Stimulated activated CD4-positive, alpha-beta T cell treated with anti-CD3 and anti-CD28 coated beads, Interleukin-1b, Interleukin-23, amount 100 ng/mL, for 24 hours (primary cell): ENCODE measurements at places on chromosomes 6 and 20.

GRCh38 chr6:35224720-35225119, 11.0 kb downstream of the SCUBE3 start:
- DNase-seq, result no peak

DNA sequence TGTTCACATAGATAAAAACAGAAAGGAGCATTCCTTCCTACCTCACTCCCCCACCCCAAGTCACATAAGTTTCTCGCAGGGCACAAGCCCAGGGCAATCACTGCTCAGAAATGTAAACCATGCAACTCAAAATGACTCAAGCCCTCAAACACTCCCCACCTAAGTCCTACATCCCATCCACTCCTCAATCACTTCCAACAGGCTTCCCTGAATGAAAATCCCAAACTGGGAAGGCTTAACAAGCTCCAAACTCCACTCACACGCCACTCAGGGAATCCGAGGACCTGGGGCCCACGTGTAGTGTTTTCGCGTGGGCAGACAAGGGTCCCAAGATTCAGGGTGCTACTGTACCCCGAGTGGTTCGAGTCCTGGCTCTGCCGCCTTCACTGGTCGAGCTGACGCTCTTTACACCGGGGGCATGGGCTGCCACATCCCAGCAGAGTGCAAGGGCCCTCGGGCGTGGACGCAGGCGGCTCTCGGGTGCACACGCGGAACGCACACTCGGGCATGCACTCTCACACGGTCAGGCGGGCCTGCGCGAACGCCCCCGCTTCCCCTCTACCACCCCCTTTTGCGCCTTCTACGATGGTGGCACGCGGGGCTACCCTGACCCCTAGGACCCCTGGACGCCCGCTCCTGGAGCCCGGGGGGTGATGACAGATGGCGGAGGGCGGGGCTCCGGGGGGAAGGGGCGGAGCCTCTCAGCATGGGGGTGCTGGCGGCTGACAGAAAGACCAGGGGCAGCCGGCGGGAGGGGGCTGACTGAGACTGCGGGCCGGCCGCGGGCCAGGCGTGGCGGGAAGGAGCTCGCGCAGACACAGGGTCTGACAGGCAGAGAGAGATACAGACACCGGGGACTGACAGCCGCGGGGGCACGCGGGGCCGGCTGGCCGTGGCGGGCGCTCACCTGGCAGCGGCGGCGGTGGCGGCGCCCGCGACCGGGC, 657 bp downstream of the ZHX3 start:
- DNase-seq, result peak; percentile 50

DNA sequence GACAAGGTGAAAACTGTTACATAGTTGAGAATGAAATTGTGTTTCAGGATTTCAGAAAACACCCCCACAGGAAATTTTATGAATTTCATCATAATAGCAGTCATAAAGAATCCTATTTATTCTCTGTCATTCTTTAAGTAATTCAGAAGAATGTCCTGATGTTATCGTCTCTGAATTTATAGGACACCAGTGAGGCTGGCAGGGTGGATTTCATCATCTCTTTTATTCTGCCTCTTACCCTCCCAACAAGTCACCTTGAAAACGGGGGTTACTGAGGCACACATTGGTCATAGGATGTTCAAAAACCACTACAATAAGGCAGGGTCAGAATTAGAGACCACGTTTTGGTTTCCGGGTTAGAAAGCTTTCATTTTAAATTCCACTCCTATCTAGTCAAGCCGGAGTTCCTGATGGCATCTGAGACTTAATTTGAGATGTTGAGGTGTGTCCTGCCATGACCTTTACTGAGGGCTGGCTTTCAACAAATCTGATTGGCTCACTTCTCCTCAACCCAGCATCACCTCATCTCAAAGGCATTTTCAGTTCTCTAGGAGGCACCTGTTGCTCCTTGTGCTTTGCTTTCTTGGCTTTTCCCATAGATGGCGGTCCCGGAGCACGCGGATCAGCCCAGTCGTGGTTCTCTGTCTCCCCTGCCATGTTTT, 230.6 kb upstream of the SUPT3H start:
- no peak for DNase-seq

- DNase-seq, result peak; percentile 57
These were observed 747 bp upstream of the PTPRA start for GRCh38 chr20:2872459-2873009.

DNA sequence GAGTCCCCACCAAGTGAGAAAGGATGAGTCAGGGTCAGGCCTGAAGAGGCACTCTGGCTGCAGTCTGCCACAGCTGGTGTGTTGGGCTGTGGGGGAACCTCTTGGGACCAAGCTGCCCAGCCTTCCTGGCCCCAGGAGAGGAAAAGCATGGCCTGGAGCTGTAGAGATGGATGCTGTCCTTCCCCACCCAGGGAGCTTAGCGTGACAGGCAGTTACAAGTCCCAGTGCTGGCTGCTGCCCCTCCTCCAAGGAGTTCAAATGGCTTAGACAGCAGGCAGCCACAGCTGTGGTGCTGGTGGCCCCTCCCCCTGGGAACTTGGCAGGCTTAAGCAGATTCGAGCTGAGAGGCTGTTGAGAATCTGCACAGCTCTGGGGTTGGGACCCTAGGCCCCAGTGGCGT, 253.2 kb downstream of the PLCB1 start:
- no peak for DNase-seq

DNA sequence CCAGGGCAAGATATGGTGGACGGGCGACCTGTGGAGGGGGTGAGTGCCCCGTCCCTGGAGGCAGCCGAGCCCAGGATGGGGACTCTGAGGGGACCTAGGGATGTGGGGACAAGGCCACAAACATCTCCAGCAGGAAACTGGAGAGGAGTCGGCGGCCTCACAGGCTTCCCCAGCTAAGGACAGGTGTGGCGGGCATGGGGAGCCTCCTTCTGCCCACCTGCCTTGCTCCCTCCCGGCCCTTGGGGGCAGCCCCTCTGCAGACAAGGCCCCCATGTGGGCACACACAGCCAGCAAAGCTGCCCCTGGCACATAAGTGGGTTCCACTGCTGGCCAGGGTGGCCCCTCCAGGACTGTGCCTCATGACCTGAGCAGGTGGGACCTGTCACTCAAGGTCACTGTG, 4.6 kb downstream of the CHRNA4 start:
- DNase-seq, result no peak

- DNase-seq, result no peak
These were observed 1813.6 kb upstream of the DEFB115 start for GRCh38 chr20:29443819-29444218.

GRCh38 chr20:34022151-34022838, 28.6 kb downstream of the RALY start:
- no peak for DNase-seq
